ENCODE measurements at places on chromosomes 13 and 19. TPM values are rescaled to one million over a fixed set of nuclear protein-coding genes. Genes with fewer than 3 reads are reported as not detected.

GRCh38 chr19:13764101-13764807 is at the start of gene MRI1:
Gene MRI1 (plus strand): TSS chr19:13764522. CDS start chr19:13764589, 67 bp downstream.
- H3K36me3 ChIP-seq: peaks cover 41% of the 10 kb centered on the region
- H3K27ac ChIP-seq: peak within 1 kb of the TSS; percentile 87
- H3K4me1 ChIP-seq: peaks cover 16% of the 10 kb centered on the region
- no peaks in the 10 kb centered on the region for H3K27me3 ChIP-seq

DNA sequence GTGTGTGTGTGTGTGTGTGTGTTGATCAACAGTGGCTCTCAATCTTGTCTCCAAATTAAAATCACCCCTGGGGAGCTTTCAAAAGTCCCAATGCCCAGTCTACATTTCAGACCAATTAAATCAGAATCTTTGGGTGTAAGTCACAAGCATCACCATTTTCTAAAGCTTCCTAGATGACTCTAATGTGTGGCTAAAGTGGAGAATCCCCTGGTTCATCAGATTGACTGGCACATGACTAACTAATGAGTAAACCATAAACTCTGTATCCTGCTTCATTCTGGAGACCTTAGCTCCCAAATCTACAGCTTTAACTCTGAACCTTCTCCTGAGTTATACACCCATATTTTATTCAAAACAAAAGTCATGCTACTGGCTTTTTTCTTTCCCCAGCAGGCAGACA is 131.3 kb downstream of the SUCLA2 start:
- H3K27ac ChIP-seq: no peak overlapping the region
- no peaks in the 10 kb centered on the region for H3K4me1 ChIP-seq
- H3K4me3 ChIP-seq: no peak overlapping the region
- H3K36me3 ChIP-seq: no peaks in the 10 kb centered on the region

GRCh38 chr13:96020155-96020575 is 33.0 kb downstream of the UGGT2 start:
- no peaks in the 10 kb centered on the region for H3K27me3 ChIP-seq
- H3K4me3 ChIP-seq: no peak overlapping the region
- no peaks in the 10 kb centered on the region for H3K36me3 ChIP-seq

DNA sequence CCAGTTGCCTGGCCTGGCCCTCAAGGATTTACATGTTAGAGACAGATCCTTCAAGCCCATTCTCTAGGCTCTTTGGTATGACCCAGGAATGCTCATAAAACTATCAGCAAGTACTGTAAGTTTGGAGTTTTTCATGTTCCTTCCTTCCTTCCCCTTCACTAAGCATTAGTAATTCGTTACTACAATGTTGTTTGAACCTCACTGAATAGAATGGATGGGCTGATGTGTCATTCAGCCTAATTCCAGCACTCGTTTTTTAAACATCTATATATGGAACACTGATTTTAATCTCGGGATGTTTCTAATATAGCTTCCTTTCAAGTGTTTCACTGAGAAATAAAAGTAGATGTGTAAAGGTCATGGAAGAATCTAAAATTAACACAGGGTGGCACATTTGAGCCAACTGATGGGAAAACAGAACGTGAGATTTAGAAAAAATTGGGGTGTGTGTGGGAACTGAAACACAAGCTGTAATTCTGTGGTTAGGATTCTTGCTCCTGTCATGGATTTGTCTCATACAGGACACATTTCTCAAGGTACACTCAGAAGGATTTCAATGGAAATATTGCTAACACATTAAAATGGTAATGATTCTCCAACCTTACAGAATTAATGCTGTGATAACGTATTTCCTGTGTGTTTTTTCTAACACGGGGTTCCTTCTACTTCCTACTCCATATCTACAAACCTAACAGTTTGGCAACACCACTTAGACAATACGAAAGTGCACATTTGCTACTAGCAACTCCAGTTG is 93.4 kb downstream of the FLT1 start:
- peaks cover 7% of the 10 kb centered on the region for H3K4me1 ChIP-seq
- no peak overlapping the region for H3K4me3 ChIP-seq
- H3K27me3 ChIP-seq: no peaks in the 10 kb centered on the region
- no peak for DNase-seq

DNA sequence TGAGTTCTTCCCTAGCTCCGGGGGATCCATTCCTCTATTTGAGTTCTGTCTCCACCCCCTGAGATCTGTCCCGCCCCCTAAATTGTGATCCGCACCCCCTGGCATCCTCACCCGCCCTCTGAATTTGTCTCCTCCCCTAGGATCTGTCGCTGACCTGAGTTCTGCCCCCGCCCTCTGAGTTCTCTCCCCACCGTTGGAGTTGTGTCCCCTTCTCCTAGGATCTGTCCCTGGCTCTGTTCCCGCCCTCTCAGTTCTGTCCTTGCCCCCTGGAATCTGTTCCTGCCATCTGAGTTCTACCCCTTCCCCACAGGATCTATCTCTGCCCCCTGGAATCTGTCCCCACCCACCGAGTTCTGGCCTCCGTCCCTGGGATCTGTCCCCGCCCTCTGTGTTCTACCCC is 1.0 kb upstream of the SLC17A7 start:
- H3K4me3 ChIP-seq: peak overlapping the region; percentile 78
- H3K4me1 ChIP-seq: peaks cover 29% of the 10 kb centered on the region
- H3K36me3 ChIP-seq: peaks cover 18% of the 10 kb centered on the region
- DNase-seq: no peak
- H3K27me3 ChIP-seq: peaks cover 48% of the 10 kb centered on the region
- H3K27ac ChIP-seq: no peak overlapping the region

DNA sequence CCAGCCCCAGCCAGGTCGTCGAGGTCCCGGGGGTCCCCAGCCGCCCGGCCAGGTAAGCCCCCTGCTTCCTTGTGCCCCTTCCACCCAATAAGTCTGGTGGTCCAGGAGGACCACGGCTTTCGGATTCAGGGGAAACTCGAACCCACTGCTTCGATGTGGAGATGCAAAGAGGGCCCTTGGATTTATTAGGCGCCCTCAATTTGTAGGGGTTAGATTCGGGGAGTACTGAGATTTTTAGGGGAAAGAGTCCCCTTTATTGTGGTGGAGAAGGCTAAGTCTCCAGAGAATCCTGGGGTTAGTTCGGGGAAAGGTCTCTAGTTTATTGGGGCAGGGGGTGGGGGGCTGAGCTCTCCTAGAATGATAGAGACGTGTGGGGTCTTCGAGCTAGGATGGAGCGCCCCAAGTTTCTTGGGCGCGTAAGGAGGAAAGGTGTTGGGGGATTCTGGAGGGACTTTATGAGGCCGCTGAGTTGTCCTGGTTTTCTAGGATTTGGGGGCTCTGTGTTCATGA is 3.8 kb upstream of the LTBP4 start:
- peaks cover 41% of the 10 kb centered on the region for H3K27me3 ChIP-seq
- no peak for DNase-seq
- H3K4me3 ChIP-seq: peak overlapping the region; percentile 60
- no peak overlapping the region for H3K27ac ChIP-seq
- no peaks in the 10 kb centered on the region for H3K36me3 ChIP-seq
- H3K4me1 ChIP-seq: peaks cover 40% of the 10 kb centered on the region

DNA sequence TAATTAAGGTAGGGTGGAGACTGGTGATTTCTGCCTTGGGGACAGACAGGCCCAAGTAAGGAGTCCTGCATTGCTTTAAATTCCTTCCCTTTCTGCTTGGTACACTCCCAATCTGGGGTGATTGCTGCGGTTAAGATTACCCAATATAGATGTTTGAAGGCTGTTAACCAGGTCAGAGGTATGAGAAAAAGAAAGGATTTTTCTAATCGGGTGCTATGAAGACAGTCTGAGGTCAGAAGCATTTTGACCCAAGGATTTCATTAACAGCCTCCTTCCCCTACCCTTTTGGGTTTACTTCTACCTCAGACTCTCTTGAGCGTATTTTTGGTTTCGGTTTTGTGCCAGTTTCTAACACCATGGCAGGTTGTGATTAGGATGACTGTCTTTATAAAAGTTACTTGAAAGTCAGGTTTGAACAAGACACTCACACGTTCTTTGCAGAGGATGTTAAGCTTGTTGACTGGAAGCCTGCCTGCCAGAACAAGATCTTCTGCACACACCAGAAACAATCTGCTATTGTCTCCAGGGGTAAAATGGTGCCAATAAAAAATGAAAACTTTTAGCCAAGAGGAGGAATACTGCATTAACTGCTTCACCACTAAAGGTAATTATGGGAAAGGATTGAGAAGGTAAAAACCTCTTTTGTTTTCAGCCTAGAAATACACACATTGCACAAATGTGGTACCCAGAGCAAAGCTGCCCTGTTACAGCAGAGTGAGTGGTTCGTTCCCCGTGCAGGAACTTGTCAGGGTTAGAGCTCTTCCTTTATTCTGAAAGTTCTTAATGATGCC is 108.8 kb downstream of the NDFIP2 start:
- H3K27ac ChIP-seq: no peak overlapping the region
- no peaks in the 10 kb centered on the region for H3K36me3 ChIP-seq
- no peaks in the 10 kb centered on the region for H3K27me3 ChIP-seq
- DNase-seq: no peak
- no peak overlapping the region for H3K4me3 ChIP-seq
- H3K4me1 ChIP-seq: no peaks in the 10 kb centered on the region

The CGB5 gene
- not detected for total RNA-seq

- no peaks in the 10 kb centered on the region for H3K27me3 ChIP-seq
- no peak overlapping the region for H3K4me3 ChIP-seq
- no peak overlapping the region for H3K27ac ChIP-seq
- H3K4me1 ChIP-seq: peaks cover 19% of the 10 kb centered on the region
These were observed 359.6 kb downstream of the FOXO1 start for GRCh38 chr13:40306817-40307216.

DNA sequence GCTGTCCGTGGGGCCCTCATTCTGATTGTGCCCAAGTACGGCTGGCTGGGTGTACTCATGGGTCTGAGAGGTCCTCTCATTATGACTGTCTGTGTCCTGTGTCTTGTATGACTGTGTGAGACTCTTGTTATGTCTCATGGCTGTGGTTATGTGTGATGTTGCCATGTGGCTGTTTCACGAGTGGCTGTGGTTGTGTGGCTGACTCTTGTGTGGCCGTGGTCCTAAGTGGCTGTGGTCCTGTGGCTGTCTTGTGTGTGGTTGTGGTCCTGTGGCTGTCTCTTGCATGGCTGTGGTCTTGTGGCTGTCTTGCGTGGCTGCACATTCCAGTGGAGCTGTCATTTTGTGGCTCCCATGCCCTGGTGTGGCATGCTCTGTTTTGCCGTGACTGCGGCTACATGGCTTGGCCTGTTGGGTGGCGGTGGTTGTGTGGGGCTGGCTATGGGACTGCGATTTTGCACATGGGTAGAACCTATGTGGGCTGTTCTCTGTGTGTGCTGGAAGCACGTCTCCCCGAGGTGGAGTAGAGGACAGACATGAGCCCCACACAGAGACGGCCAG is 2.5 kb downstream of the LYL1 start:
- H3K4me1 ChIP-seq: peaks cover 40% of the 10 kb centered on the region
- peak overlapping the region; percentile 66 for H3K4me3 ChIP-seq
- H3K36me3 ChIP-seq: peaks cover 6% of the 10 kb centered on the region
- peak overlapping the region; percentile 80 for H3K27ac ChIP-seq

DNA sequence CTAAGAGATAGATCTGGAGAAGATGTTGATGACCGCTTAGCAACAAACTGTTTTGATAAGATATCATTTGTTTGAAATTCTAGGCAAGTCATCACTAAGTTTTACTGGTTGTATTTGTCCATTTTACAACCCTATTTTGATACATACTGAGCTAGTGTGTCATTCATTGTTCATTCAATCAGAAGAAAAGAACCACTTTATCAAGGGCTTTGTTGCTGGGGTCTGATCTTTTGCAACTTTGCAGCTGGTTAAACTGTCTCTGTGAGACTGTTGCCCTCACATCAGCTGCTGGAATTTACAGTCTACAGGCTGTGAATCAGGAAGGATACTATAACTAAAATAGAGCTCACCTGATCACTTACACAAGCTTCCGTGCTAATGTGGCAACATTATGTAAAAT is 290.5 kb downstream of the RFC3 start:
- H3K27me3 ChIP-seq: no peaks in the 10 kb centered on the region
- H3K27ac ChIP-seq: no peak overlapping the region
- no peaks in the 10 kb centered on the region for H3K4me1 ChIP-seq
- no peak for DNase-seq
- H3K4me3 ChIP-seq: no peak overlapping the region

GRCh38 chr19:50210425-50210824 is 7.0 kb downstream of the MYH14 start:
- DNase-seq: no peak
- H3K36me3 ChIP-seq: no peaks in the 10 kb centered on the region
- H3K4me3 ChIP-seq: no peak overlapping the region
- peaks cover 4% of the 10 kb centered on the region for H3K27me3 ChIP-seq

GRCh38 chr13:102900193-102900608 is 54.4 kb downstream of the ERCC5 start:
- no peaks in the 10 kb centered on the region for H3K36me3 ChIP-seq
- H3K27ac ChIP-seq: no peak overlapping the region
- H3K27me3 ChIP-seq: peaks cover 4% of the 10 kb centered on the region
- no peak for DNase-seq
- H3K4me3 ChIP-seq: no peak overlapping the region
- H3K4me1 ChIP-seq: no peaks in the 10 kb centered on the region

The DMPK gene
- 23.4 TPM for total RNA-seq

The HTR2A gene
- not detected for total RNA-seq

The EFNA2 gene
- total RNA-seq: not detected

- peaks cover 1% of the 10 kb centered on the region for H3K27me3 ChIP-seq
- no peak overlapping the region for H3K4me3 ChIP-seq
- no peaks in the 10 kb centered on the region for H3K36me3 ChIP-seq
These were observed 82.1 kb upstream of the SLC7A1 start for GRCh38 chr13:29677627-29678026.

The ZNF90 gene
- 3.2 TPM for total RNA-seq

The ZNF577 gene
- 5.8 TPM for total RNA-seq

The RAB4B gene
- total RNA-seq: 50.4 TPM

DNA sequence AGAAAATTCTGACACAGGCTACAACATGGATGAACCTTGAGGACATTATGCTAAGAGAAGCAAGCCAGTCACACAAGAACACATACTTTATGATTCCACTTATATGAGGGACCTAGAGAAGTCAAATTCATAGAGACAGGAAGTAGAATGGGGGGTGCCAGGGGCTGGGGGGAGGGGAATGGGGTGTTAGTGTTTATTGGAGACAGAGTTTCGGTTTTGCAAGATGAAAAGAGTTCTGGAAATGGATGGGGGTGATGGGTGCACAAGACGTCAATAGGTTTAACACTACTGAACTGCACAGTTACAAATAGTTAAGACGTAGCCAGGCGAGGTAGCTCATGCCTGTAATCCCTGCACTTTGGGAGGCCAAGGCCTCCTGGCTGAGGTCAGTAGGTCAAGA is 3.5 kb upstream of the ZNF787 start:
- H3K27ac ChIP-seq: no peak overlapping the region
- H3K4me3 ChIP-seq: no peak overlapping the region
- no peak for DNase-seq
- peaks cover 13% of the 10 kb centered on the region for H3K4me1 ChIP-seq

DNA sequence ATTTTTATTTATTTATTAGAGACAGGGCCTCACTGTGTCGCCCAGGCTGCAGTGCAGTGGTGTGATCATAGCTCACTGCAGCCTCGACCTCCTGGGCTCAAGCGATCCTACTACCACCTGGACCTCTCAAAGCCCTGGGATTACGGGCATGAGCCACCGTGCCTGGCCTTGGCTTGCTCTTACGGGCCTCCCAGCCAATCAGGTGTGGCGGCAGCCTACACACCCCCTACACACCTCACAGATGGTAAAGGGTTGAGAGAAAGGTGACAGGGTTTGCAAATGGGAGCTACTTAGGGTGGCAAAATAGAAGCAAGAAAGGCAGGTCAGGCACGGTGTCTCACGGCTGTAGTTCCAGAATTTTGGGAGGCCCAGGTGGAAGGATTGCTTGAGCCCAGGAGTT is 1.0 kb upstream of the ZBTB32 start:
- H3K36me3 ChIP-seq: peaks cover under 1% of the 10 kb centered on the region
- H3K4me1 ChIP-seq: peaks cover 10% of the 10 kb centered on the region
- H3K27me3 ChIP-seq: no peaks in the 10 kb centered on the region
- H3K27ac ChIP-seq: no peak overlapping the region
- H3K4me3 ChIP-seq: no peak overlapping the region
- no peak for DNase-seq
